NCI-H2029 treated with DMSO at 0.1 percent for 48 hours (cell line): ENCODE measurements at places on chromosomes 5 and 9.

DNA sequence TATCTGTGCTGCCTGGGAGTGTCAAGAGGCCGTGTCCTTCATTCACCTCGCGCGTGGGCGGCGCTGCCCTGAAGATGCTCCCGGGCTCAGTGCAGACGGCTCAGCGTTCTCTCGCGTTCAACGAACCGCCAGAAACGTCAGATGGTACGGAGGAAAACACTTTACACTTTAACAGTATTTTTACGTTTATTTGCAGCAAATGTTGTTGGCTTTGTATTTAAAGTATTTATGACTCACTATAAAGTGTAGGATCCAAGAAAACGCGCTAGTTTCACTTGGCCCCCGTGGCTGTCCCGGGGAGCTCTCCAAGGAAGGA lies 544 bp upstream of the ERCC6L2 start:
- no peak for DNase-seq

DNA sequence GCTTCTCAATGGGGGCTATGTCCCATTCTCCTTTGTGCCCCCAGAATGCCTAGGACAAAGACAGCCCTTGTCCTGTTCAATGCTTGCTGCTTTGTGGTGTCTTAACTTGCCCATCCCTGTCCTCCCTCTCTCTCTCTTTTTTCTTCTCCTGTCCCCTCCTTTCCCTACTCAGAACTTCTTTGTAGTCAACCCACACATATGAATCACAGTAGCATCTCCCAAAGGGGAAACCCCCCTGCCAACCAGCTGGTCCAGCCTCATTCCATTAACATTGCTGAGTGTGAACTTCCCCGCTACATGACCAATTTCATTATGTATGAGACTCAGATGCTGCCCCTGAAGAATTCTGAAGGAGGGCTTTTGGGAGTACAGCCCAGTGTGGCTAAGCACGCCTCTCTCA lies 408.3 kb downstream of the ENC1 start:
- DNase-seq, result no peak

- DNase-seq, result no peak
Observed at GRCh38 chr5:69046375-69046957, 47.3 kb upstream of the SLC30A5 start.

DNA sequence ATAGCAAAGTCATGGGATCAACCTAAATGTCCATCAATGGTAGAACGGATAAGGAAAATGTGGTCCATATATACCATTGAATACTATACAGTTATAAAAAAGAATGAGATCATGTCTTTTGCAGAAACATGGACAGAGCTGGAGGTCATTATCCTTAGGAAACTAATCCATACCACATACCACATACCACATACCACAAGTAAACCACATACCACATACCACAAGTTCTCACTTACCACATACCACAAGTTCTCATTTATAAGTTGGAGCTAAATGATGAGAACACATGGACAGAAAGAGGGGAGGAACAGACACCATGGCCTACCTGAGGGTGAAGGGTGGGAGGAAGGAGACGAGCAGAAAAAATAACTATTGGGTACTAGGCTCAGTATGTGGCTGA lies 154.6 kb upstream of the GHR start:
- no peak for DNase-seq

DNA sequence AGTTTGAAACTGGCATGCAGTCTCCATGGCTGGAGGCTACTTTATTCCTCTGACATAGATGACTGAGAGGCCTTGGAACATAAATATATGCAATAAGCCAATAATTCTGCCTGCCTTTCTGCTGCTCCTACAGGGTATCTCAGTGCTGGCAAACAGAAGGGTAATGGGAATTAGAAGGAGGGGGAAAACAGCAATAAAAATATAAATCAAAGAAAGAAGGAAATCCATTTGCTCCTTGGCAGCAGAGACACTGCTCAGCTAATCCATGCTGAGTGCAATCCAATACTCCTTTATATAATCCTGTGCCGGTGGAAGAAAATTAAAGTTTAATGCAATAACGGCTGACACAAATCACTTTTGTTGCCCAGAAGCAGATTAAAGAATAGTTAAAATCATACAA lies 478.9 kb downstream of the SPATA31D1 start:
- no peak for DNase-seq
